ENCODE measurements at places on chromosomes 3 and 15.

GRCh38 chr15:70507772-70508371 is 255.5 kb downstream of the UACA start:
- no peak for DNase-seq

- DNase-seq, result no peak
Measured at GRCh38 chr3:32706348-32707025, 21.5 kb downstream of the CNOT10 start.

- peak; percentile 74 for DNase-seq
Measured at GRCh38 chr3:11060500-11061251, 68.1 kb downstream of the SLC6A1 start.

GRCh38 chr3:181327349-181327748 is 337.8 kb upstream of the DNAJC19 start:
- no peak for DNase-seq

DNA sequence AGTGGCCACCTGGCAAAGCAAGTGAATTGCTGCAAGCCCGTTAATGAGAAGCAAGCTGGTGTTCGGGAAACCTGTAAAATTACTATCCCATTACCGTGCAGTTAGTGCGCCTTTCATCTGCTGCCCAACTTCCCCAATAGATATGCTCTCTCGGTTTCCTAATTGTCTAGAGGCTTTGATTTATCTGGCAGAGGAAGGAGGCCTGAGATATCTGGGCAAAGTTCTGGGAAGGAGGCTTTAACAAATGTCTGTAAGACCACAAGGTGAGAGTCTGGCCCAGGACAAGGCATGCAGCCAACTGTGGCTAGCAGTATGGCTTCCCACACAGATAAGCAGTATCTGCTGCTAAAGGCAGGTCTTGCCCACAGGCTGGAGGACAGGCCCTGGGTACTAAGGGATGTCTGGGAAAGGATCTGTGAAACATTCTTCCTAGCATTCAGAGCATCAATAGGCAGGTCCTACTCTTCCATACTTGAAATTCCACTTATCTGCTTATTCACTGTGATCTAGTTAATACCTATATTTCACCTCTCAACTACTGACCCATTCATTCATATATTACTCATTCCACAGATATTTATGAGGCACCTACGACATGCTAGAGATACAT is 130.0 kb upstream of the SLC2A2 start:
- DNase-seq, result no peak

DNA sequence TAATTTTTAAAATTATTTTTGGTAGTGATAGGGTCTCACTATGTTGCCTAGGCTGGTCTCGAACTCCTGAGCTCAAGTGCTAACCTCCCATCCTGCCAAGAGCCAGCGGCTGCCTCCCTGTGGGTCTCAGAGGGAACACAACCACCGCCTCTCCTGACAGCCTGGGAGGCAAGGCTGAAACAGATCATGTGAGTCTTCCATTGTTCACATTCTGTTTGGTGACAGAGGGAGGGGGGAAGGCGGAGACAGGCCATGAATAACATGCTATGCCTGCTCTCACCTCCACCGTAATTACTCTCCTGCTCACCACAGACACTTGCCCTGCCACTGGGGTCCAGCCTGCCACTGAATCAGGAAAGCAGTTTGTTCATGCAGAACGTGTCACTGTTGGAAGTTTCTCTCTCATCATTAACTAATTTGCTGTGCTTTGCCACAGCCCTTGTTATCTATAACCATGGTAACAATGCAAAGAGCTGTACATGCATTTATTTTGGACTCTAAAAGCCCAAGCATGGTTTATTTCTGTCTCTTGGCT is 78.4 kb upstream of the RASGRF1 start:
- peak; percentile 74 for DNase-seq

DNA sequence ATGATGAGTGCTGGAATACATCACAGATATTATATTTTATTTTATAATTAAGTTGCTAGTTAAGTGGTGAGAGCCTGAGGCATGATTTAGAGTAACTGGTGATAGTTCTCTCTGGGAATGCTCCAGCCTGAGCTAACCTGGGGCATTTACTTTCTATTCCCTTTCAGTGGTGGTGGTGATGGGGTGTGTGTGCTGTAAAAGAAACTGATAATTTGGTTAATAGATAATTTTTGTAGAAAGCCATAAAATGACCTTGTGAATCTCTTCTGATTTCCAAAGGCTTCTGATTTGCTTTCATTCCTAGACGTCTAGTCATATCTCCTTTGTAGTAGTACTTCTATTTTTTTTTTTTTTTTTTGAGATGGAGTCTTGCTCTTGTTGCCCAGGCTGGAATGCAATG is 46.8 kb upstream of the DPPA4 start:
- DNase-seq, result no peak

DNA sequence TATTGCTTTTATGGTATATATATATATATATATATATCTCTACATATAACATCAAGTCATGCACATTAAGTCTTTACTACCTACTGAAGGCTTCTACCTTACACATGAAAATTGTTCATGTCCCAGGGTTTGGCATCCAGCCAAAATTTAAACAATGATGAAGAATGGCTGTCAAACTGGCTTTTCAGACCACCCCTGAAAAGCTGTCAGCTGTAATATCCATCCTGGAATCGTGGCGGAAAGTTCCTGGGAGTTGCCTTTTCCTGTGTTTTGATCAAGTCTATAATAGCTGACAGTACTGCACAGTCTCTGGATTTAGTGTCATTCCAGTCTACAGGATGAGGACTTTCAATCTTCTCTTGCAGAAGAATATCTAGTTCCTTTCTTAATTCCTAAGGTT is 48.3 kb downstream of the DHX36 start:
- DNase-seq, result no peak

- no peak for DNase-seq
Measured at GRCh38 chr15:66302489-66303278, 9.3 kb downstream of the DIS3L start.

DNA sequence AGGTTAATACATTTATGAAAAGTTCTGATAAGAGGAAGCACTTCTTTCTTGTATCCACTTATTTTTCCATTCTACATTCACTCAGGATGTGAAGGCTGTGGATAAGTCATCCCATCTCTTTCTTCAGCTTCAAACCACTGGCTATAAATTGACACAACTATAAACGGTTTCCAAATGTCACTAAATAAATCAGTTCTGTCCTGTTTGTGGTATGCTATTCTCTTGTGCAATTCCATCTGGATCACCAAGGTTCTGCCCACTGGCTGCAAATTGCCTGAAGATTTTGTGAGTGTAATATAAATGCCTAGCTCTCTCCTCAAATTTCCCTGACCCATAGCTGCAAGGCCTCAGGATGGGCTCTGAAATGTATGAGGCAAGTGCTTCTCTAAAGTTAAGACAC is 7.1 kb upstream of the LMOD3 start:
- DNase-seq, result no peak

DNA sequence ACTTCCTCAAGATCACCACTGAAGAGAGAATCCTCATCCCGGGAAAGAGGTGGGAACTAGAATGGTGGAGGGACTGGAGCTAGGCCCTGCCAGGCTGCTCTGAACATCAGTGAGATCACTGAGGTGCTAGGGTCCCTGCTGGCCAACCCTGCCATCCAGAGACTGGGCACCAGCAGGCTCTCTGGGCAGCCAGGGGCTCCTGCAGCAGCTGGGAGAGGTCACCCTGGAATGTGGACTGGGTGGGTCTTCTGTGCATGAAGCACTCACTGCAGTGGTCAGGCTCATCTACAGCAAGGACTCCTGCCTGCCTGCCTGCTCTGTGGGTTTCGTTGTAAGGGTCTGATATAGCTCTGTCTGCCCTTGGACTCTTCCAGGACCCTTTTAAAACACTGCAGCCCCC is 24.9 kb downstream of the ALS2CL start:
- peak; percentile 6 for DNase-seq

- DNase-seq, result no peak
Measured at GRCh38 chr3:184372911-184373310, 5.1 kb downstream of the THPO start.

GRCh38 chr3:195102609-195103467 is 168.1 kb downstream of the XXYLT1 start:
- DNase-seq, result no peak

DNA sequence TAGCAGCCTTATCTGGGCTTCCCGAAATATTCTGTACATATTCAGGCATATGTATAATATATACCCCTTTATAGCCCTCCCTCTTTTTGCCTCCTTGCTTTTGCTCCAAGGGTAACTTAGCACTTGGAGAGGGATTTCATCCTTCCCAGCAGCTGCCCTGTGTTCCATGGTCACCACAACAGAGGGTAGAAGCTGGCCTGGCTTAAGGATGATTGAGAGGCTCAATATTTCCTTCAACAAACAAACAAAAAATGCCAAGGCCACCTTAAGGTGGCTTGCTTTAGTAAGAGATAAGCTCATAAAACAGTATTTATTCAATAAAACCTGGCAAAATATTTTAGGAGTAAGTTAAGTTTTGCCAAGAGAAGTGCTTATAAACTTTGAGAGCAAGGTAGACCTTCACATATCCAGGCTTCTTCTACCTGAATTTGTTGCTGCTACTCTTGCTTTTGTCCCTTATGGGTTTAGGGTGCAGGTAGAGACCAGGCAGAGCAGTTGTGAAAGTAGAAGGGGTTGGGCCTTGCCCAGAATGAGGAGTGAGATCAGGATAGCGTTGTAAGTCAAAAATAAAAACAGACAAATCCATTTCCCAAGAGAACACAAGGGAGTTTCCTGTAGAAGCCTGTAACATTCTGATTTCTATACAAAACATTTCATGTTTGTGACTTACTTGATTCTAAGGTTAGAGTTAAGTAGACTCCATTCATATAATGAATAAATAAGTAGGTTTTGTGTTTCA is 52.7 kb upstream of the ATOSA start:
- no peak for DNase-seq

- no peak for DNase-seq
Measured at GRCh38 chr15:71336671-71337070, 221.4 kb downstream of the THSD4 start.

- DNase-seq, result no peak
Measured at GRCh38 chr3:111335512-111336303, 206.3 kb upstream of the CD96 start.

DNA sequence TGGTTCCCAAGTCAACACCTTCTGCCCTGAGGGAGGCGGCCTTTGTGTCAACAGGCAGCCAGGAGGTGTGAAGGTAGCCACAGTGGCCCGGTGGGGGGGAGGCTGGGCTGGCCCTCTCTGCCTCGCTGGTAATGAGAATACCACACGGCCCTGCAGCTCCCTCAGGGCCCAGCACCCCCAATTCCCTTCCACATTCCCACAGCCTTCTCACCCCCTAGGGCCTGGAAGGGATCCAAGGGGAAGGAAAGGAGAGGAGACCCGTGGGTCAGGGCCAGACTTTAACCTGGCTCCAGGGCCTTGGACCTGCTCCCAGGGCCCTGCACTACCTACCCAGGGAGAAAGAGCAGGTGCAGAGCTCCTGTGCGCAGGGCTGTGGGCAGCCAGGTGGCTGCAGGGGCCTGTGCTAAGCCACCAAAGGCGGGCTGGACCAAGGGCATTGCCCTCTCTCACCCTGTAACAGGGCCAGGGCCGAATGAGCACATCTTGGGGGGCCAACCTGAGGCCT is 8.7 kb upstream of the MESP2 start:
- DNase-seq, result no peak

DNA sequence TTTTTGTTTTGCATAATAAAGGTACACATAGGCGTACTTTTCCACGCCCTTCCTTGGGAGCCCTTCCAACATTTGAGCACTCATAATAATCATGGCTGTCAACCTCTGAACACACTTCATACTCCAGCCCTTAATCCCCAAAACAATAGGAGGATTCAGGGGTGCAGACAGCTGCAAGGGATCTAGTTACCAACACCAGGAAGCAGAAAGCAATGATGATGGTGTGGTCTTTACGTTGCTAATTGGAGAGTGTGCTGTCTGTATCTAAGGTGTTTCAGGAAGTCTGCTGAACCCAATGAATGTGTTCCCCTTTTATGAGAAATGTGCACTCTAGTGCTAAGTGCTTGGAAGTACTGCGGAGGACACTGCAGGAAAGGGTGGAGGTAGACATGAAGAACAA is 60.3 kb upstream of the PDZRN3 start:
- DNase-seq, result peak; percentile 66

- DNase-seq, result no peak
Measured at GRCh38 chr15:25879438-25879837, 16.3 kb upstream of the ATP10A start.

GRCh38 chr3:189076449-189076848 is 95.3 kb upstream of the TPRG1 start:
- DNase-seq, result no peak

All from HAP-1 (cell line).